Frontal cortex (tissue), 4 donors: ENCODE measurements at places on chromosomes 3 and 15. TPM values are rescaled to one million over a fixed set of nuclear protein-coding genes. Genes with fewer than 3 reads are reported as not detected.

- no peak for DNase-seq
Measured at GRCh38 chr15:61195116-61196002, 33.7 kb downstream of the RORA start.

The DCLK3 gene
- 7.7 TPM for total RNA-seq

The SLC12A8 gene
- total RNA-seq, result 2.4 TPM

GRCh38 chr3:182092662-182093262, 381.0 kb downstream of the SOX2 start:
- peak; percentile 6 for DNase-seq

The SEMA5B gene
- total RNA-seq, result 9.0 TPM

- DNase-seq, result no peak
Measured at GRCh38 chr3:129758785-129759320, 134.7 kb downstream of the TMCC1 start.

The TPRG1 gene
- total RNA-seq, result 1.2 TPM

The TRIM42 gene
- not detected for total RNA-seq
